CD4-positive, alpha-beta T cell treated with Interleukin-21 for 1 hour (primary cell): ENCODE measurements at places on chromosomes 5 and 9.

DNA sequence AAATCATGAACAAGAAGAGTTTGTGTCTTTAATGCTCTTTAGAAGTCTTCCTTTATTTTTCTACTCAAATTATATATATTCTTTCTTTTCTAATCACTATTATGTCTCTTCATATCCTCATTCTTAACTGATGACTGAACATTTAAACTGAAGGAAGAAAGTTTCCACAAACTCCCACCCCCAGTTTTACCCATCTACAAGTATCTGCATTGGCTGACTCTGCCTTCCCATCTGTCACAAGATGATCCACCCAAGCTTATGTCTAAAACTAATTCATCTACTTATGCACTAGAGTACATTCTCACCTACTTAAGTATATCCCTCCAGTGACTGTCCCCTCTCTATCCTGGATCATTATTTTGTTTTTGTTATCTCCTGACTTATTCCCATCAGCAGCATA, 344.5 kb downstream of the PRR16 start:
- DNase-seq, result no peak

DNA sequence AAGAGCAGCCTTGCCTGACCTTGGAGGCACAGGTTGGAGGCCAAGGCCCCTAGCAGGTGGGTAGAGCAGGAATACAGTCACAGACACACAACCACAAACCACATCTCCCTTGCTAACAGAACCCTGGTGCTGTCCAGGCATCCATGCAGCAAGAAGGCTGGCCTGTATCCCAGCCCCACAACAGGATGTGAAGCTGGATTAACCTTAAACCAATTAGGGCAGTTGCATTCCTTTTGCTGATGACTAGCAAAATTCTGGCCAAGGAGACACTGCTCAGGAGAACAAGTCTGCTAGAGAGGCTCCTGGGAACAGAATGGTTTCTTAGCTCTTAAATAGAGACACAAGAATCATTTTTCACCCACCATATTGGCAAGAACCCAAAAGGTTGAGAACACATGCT, 97.8 kb downstream of the C5orf15 start:
- no peak for DNase-seq

DNA sequence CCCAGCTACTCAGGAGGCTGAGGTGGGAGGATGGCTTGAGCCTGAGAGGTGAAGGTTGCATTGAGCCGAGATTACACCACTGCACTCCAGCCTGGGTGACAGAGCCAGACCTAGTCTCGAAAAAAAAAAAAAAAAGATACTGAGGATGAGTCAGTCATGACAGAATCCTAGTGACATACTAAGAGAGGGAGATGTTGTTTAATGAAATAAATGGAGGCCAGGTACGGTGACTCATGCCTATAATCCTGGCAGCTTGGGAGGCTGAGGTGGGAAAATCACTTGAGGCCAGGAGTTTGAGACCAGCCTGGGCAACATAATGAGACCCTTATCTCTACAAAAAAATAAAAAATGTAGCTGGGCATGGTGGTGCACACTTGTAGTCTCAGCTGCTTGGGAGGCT, 107.2 kb downstream of the ZFAND5 start:
- DNase-seq, result no peak

- no peak for DNase-seq
Observed at GRCh38 chr5:68478301-68479095, 262.9 kb downstream of the PIK3R1 start.

GRCh38 chr9:129321286-129322021, 143.4 kb upstream of the IER5L start:
- no peak for DNase-seq

DNA sequence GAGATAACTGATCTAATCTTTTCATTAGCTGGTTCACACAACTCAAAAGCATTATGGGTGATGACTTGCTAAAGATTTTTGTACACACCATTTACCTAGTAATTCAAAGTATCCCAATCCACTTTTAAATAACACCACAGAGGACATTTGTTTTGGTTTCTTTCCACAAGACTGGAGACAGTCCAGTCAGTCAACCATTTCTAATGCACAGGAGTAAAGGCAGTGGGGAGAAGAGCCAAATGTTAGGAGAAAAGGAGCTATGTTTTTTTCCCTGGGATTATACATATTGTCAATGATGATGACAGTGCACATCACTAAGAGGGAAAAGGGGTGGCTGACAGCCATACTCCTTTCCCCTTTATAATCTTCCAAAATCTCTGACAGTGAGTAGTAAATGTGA, 240.9 kb downstream of the GABRB2 start:
- DNase-seq, result no peak

DNA sequence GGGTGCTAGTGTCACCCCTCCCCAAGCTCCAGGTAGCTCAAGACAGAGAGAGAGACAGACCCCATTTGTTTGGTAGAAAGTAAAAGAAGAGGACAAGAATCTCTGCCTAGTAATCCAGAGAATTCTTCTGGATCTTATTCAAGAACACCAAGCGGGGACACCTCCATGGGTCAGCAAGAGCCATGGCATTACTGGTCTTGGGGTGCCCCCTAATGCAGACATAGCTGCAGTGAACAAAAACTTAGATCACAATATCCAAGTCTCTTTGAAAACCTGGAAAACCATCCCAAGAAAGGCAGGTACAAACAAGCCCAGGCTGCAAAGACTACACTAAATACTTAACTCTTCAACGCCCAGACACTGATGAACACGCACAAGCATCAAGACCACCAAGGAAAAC, 29.9 kb upstream of the PDE4D start:
- no peak for DNase-seq

DNA sequence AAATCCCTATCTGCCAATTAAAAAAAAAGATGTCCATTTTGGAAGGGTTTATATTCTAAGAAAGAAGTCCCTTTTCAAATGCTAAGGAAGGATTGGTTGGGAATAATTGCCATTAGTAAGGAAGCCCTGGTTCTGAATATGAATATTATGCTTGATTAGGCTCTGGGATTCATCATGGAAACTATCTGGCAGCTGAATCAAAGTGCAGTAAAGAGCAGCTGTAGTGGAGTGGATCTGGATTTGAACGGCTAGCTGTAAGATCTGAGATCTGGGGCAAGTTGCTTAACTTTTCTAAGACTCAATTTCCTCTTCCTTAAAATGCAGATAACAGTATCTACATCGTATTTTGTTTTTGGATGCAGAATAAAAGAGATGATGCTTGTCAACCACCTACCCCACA, 10.5 kb downstream of the IL12B start:
- no peak for DNase-seq

DNA sequence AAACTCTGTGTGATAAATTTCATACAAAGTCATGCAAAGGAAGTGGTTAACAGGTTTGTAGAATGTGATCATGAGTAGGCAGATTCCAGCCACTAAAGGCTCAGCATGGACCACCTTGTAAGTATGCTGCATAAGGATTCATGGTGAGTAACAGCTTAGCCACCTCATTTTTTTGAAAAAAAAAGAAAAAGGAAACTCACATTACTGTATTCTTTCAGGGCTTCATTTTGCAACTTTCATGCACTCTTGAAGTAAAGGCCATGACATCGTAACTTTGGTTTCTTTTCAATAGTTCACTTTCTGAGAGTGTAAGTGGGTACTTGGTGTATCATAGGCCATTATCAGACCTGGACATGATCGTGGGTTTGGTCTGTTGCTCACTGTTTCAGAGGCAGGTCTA, 175.1 kb downstream of the PCSK1 start:
- DNase-seq, result no peak

GRCh38 chr9:109507421-109507838, 9.3 kb upstream of the PTPN3 start:
- DNase-seq, result no peak

DNA sequence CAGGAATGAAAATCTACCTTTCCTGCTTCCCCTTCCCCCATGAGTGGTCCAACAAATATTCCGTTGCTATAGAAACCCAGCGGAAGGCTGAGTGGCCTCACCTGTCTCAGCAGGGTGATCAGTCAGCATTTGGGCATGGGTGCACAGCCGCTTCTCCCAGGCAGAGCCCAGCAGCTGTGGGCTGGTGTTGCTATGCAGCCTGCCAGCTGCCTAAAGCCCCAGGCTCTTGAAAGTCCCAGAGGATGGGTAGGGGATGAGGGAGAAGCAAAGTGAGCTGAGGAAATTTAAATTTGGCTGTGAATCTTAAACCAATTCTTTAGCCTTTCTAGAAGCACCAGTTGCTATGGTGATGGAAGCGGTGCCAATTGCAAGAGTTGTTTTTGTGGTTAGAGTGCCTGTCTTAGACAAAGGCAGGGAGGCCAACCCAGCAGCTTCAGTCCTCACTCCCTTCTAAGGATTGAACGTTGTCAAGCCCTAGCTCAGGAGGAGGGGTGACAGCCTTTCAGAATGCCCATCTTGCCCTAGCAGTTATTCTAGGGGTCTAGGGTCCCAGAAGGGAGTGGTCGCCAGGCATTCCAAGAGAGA, 151.5 kb upstream of the PITX1 start:
- no peak for DNase-seq

GRCh38 chr9:138009016-138009802, 131.6 kb downstream of the CACNA1B start:
- DNase-seq, result no peak

- no peak for DNase-seq
Observed at GRCh38 chr5:141521244-141521781, 32.4 kb downstream of the PCDHGC5 start.
